Right lung (tissue), 10 donors: ENCODE measurements at places on chromosomes 11 and 22.

DNA sequence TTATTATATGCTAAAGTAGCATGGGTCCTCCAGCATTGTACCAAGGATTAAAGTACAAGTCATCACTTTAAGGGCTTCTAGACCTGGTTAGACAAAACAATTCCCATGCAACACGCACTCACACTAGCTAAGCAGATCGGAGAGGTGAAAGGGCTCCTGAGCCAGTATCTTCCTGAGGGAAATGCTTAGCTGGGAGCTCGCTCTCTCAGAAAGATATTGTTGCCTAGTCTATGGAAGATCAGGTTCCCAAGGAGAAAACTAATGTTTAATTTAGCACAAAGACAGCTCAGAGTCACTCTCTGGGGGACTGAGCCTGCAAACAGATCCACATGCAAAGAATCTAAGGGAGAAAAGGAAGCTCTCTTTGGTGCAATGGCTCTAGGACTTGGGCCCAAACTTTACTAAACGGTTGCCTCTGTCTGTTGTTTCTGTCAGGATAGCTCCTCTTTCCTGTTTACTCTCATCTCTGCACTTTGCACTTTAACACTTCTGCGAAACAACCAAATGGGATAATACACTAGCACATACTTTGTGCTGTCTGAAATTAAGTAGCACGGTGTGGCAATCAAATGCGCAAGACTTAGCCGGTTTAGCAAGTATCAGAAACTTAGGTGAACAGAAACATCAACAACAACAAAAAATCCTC, 10.7 kb downstream of the MAML2 start:
- no peak for DNase-seq

- no peak for DNase-seq
Observed at GRCh38 chr11:46106530-46107407, 14.5 kb downstream of the PHF21A start.

GRCh38 chr11:67644042-67644441, 4.5 kb upstream of the TBX10 start:
- DNase-seq, result no peak

DNA sequence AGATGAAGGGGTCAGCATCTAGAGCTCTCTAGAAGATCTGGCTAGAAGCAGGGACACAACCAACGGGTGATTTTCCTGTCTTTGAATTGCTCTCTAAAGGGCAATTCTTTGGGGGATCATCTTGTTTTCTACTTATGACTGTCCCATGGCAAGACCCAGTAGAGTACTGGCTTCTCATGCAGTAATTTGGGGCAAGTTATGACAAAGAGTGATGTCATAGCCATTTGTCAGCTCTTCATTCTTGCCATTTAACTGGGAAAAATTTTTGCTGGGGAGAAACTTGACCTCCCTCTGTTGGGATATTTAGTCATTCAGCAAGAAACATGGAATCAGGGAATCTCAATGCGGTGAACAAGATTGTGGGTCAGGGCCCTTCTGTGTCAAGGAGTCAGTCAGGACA, 80.4 kb downstream of the SLC1A2 start:
- no peak for DNase-seq

- DNase-seq, result no peak
Observed at GRCh38 chr11:116644201-116644940, 128.4 kb downstream of the BUD13 start.
